ENCODE measurements at places on chromosomes 12 and 14.

DNA sequence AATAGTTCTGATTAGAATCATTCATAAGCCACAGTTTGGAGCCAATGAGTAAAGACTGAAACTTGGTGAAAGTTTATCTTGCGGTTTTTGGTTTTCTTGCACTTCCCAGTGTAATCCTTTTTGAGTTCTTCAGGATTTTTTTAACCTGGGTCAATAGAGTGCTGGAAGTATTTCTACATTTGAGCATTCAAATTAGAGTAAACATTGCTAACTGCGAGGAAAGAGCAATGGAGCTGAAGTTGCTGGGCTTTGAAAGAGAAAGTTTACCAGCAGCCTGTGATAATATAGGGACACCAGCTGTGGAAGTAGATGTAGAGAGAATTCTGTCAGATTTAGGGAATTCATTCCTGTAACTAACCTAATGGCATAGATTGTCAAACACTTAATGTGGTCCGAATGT lies 30.3 kb downstream of the ANO6 start:
- DNase-seq = no peak

GRCh38 chr12:56989861-56990610 lies 16.3 kb downstream of the ZBTB39 start:
- DNase-seq = no peak

DNA sequence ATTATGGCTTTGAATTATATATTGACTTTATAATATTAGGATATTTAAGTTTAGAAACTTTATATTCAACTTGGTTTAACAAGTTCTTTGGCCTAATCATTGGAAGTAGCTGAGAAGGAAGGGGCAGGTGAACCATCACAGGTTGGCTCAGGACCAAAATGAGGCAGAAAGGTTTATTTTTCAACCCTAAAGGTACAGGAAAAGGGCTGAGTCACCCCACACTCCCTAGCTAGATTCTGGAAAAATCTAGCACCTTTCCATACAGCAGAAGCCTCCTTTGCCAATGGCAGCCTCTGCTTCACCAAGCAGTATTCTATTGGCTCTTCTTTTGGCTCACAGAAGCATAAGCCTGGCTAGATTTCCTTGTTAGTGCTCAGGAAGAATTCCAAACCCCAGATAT lies 19.3 kb upstream of the MED6 start:
- DNase-seq = no peak

DNA sequence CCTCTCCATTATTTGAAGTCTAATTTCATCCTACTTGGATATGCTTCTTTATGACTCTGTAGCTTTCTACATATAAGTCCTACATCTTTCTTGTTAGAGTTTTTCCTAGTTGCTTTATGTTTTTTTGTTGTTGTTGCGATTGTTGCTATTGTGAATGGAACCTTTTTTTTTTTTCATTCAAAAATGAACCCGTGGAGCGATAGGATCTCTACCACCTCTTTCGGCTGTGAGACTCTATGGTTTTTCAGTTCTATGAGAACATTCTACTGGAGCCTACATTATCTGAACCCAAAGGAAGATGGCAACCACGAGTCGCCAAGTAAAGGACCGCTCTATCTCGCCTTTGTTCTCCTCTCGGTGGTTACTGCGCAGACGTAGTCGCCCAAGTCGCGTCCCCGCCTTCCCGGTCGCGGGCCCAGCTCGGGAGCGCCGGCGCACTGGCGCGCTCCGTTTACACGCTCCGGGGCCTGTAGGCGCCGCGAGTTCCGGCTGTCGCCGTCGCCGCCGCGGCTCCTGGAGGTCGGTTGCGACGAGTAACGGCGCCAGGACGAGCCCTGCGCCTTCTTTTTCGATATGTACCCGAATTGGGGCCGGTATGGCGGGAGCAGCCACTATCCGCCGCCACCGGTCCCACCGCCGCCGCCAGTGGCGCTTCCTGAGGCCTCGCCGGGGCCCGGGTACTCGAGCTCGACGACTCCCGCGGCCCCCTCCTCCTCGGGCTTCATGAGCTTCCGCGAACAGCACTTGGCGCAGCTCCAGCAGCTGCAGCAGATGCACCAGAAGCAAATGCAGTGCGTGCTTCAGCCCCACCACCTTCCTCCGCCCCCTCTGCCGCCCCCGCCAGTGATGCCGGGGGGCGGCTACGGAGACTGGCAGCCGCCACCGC lies at the start of gene YLPM1:
YLPM1 (plus strand) TSS at position 400 of the 886 bp plus-strand sequence; CDS start at position 574, 174 bp downstream.
- peak; percentile 98 for DNase-seq

DNA sequence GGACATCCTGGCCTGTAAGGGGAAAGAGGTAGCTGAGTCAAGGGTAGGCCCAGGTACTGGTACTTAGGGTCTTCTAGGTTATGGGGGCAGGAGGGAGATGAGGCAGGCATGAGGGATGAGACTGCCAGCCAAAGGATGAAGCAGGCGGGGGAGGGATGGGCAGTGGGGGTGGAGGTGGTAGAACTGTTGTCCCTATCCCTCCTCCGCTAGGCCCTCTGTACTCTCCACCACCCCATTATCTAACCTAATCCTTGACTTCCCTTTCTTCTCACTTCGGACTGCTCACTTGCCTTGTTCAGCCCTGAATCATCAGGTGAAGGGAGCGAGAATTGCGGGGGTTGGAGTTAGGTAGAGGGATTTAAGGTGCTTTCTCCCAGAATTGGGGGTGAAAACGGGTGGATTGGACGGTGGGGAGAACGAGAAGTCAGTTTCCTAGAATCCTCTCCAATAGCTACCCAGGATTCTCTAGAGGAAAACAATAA lies 562 bp downstream of the PAN2 start:
- DNase-seq = no peak

Measured in suppressor macrophage treated with lipopolysaccharide for 1 hour (primary cell).